ENCODE measurements at places on chromosomes 7 and 10.

DNA sequence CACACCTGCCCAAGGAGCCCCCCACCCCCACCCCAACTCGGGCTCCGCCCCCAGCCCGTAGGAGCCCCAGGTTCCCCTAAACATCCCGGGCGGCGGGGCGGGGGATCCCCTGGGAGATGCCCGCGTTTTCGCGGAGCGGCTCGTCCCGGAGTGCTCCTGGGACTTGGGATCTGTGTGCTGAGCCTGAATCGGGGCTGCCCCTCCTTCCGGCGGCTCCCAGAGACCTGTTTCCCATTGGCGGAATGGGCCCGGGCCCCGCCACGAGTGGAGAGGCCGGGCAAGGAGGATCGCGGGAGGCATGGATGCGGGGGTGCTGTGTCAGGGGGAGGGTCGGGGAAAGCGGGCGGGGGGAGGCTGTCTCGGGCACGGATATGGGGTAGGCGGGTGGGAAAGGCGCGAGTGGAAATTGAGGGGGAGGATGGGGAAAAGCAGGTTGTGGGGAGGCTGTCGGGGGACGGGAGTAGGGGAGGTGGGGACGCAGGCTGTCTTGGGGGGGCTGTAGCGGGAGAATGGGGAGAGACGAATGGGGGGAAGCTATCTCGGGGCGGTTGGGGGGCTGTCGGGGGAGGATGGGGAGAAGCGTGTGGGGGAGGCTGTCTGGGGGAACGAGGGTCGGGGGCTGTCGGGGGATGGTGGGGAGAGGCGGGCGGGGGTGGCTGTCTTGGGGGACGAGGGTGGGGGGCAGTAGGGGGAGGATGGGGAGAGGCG, 572 bp upstream of the BHLHA15 start:
- DNase-seq, result no peak

DNA sequence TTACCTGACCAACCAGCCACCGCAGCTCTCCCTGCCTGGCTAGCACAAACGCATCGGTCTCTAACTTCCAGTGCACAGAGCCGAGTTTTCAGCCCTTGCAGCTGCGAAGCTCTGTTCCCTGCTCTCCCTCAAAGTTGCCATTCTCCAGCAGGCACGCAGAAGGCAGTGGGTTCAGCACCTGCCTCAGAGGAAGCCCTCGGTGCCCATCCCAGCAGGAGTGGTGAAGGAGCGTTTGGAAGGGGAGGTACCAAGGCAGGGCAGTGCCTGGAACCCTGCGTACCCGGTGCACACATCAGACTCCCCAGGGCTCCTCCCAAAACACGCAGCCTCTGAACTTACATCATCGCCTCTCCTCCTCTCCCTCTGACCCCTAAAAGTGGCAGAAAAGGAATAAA, 1.7 kb upstream of the STK32C start:
- no peak for DNase-seq

- no peak for DNase-seq
These were observed 91.3 kb downstream of the CYTH3 start for GRCh38 chr7:6181136-6181535.

DNA sequence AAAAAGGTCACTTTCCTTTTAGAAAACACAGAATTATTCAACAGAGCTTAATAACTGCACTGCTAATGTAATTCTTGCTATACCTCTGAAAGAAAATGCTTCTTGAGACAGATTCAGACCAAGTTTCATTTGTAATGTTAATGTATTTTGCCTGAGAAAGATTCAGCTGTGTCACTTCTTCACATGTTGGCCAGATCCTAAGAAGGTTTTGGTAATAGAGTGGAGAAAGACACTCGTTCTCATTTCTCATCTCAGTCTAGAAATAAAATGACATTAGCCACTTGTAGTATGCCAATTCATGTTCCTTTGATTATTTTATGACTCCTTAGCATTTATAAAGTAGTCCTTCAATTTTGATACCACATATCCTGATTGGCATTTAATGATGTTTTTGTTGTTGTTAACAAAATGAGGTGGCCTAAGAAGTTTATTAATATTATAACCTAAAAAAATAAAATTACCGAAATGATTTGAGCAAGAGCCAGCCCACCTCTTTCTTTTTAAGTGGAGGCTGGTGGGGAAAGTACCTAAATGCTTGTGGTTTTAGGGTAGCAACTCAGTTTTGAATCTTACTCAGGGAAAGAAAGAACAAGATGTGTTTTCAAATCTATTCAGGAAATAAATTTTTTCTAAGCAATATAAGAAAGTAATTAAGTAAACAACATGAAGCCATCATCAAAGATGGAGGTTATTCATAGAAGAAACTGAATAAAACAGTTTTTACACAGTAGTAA, 16.4 kb upstream of the ELAPOR2 start:
- no peak for DNase-seq

GRCh38 chr7:151008511-151009323, 15.6 kb downstream of the ATG9B start:
- DNase-seq, result no peak

GRCh38 chr7:81573932-81574331, 195.9 kb downstream of the HGF start:
- no peak for DNase-seq

- DNase-seq, result no peak
These were observed 249.1 kb upstream of the PITRM1 start for GRCh38 chr10:3421537-3422257.

GRCh38 chr7:105639667-105640493, 58.6 kb upstream of the EFCAB10 start:
- DNase-seq, result peak; percentile 60

DNA sequence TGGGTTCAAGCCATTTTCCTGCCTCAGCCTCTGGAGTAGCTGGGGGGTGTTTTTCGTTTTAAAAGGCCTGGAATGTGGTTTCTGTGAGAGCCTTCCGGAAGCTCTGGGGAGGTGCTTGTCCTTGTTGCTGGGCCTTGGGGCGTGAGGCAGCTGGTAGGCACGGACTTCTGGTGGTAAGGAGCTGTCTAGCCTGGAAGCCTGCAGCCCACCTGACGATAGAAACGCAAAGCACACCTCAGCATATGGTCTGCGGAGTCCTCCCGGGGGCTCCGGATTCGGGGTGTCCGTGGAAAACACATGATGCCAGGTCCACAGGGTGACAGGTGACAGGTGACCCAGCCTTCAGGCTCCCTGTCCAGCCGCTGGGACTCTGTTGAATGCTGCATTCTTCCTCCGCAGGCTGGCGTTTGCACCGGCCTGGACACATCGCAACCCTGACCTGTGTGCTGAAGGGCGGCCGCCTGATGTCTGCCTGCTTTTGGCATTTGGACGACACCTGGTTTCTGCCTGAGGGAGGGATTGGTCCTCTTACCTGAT, 37.3 kb downstream of the INPP5A start:
- DNase-seq, result no peak

DNA sequence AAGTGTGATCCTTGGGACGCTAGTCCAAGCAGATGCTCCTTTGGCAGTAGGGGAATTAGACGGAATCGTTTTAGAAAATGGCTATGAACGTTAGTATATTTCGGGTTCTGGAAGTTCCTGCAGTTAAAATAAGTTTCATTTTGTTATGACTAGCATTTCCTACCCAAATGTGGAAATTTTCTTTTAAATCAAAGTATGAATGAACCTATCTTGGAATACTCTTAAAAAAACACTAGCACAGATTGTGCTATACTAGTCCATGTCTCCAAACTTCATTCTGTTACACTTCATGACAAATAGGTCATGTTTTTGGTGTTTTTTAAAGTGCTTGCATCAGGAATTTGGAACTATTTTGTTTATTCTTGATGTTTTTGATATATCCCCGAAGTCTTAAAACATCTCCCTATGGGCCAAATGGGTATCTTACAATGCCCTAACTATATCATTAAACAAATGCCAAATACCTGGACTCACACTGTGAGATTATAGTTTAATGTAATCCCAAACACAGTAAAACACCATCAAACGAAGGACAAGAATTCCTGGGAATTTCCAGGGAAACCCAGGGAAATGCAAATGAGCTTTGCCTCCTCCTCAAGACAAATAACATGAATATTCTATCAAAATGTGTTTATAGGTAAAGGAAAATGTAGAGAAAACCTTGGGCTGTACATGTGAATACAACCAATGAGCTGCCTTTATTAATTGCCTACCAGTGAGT, 75.9 kb upstream of the PTPRZ1 start:
- DNase-seq, result peak; percentile 80
